CD8-positive, alpha-beta memory T cell (primary cell): ENCODE measurements at places on chromosomes 2 and 18.

GRCh38 chr2:191957996-191958860, 111.3 kb upstream of the CAVIN2 start:
- no peak for DNase-seq

- no peak for DNase-seq
Observed at GRCh38 chr2:239769554-239770245, 255.4 kb downstream of the NDUFA10 start.

DNA sequence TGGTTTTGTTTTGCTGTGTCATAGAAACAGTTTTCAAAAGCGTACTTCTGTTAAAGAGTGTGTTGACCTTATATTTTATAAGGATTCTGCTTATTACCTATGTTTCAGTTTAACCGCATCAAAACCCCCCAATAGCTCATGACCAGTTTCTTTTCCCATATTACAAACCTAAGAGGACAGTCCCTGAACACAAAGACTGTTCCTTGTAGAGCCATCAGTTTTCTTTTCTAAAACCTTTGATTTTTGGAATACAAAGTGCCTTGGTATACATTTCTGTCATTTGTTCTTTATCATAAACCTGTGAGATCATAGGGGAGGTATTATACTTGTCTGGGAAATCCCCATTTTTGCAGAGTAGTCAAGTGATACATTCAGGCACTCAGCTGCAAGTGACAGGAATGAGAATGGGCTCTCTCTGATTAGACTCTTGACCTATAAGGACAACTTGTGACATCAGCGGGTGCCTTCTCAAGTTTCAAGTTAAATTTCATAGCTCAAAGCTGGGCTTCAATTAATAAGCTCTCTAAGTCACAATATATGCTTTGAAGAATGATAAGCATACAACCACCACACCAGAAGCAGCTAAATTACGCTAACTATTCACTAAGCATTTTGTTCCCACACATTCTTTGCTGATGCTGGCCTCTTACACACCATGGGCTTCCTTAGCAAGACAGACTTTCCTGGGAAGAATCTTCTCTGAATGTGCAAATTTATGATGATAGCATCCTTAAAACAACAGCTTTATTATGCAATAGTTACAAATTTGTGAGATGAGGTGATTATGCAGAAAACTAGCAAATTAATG, 97.5 kb upstream of the CD302 start:
- DNase-seq, result no peak

GRCh38 chr2:8594731-8595427, 87.0 kb upstream of the ID2 start:
- DNase-seq, result no peak

DNA sequence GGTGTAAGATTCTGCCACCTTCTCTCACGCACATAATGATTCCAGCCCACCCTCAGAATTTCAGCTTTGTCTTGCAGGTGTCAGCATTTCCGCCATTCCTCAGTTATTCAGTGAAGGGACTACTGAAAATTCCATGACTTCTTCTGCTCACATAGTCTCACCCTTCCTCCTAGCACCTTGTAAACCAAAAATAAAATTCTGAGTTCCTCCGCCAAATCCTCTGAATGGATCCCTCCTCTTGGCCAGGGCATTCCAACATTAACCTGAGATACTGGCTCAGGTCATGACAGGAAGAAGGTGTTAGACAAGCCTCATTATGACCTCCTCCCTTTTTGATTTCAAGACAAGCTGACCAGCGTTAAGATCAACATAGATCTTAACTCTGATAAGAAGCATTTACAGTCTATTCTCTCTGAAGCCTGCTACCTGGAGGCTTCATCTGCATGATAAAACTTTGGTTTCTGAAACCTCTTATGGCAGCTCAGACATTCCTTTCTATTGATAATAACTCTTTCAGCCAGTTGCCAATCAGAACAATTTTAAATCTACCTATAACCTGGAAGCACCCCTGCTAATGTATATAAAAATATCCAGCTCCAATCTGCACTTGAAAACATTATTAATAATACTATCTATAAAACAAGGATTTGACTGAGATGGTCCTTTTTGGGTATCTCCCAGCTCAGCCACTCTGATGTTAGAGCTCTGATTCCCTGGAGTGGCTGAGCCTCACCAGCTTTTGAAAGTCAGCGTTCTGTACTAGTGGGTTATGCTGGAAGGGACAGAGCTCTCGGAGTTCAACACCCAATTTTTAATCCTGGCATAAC, 136.4 kb upstream of the APCDD1 start:
- DNase-seq, result no peak

- no peak for DNase-seq
Observed at GRCh38 chr2:40451918-40452605, at the start of gene SLC8A1. SLC8A1 (minus strand) TSS chr2:40452090.

- DNase-seq, result peak; percentile 44
Observed at GRCh38 chr2:11692966-11693521, 23.0 kb upstream of the NTSR2 start.

GRCh38 chr2:187775196-187775595, 221.0 kb upstream of the TFPI start:
- DNase-seq, result no peak

DNA sequence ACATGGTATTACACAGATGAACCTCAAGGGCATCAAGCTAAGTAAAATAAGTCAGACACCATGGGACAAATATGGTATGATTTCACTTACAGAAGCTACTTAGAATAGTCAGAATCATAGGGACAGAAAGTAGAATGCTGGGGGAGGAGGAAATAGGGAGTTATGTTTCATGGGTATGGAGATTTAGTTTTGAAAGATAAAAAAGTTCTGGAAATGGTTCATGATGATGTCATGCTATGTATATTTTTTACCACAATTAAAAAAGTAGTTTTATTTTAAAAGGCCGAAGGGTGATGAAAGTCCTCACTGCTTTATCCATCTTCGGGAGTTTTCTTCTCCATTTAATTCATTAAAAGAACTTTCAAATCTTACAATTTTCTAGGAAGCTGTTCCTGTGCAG, 181.9 kb downstream of the CALCRL start:
- DNase-seq, result no peak

GRCh38 chr2:163877316-163877715, 141.5 kb upstream of the FIGN start:
- no peak for DNase-seq

DNA sequence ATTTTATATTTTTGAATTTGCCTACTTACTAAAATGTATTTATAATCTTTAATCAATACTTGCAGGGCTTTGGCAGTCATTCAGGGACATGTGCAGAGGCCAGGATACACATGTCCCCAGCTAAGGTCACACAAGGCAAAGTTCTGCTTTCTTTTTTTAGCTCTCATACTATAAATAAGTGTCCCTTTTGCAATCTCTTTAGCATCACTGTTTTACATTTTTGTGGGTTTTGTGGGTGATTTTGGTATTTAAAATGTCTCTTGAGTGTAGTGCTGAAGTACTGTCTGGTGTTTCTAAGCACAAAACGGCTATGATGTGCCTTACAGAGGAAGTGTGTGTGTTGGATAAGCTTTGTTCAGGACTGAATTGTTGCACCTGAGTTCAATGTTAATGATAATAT, 309.0 kb upstream of the GULP1 start:
- DNase-seq, result no peak

DNA sequence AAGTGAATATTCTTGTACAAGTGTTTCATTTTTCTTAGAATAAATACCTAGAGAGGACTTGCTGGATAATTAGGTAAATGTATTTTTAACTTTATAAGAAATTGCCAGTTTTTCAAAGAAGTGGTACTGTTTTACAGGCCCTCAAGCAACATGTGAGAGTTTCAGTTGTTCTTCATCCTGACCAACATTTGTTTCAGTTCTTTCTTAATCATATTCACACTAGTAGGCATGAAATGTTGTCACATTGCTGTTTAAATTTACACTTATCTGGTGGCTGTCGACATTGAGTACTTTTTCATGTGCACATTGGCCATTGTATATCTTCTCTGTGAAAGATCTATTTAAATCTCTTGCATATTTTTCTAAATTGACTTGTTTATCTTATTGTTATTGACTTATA, 178.1 kb downstream of the ACOXL start:
- DNase-seq, result no peak

DNA sequence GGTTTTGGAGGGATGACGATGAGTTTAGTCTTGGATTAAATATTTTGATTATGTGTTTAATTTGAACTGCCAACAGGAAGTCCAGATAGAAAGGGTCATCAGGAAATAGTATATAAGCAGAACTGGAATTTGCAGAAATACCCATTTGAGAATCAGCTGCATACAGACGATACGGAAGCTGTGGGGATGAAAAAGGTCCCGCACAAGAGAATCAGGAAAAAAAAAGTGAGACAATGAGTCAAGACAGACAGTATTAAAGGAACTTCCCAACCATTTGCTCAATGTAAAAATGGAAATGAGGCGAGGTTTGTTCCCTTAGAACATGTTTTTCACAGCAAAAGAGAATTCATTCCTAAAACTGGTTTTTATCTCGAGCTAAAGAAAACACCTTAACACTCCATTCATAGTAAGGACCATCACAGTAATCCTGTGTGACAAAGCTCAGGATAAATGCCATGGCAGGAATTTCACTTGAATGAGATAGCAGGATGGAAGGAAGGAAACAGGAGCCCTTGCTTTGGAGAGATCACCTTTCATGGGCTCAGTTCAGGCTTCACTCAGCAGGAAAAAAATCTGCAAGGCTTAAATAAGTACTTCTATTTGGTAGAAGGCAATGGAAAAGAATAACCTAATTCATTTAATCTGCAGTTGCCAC, 29.3 kb downstream of the BCL2 start:
- no peak for DNase-seq

GRCh38 chr2:47301277-47301618, 101.7 kb upstream of the MSH2 start:
- DNase-seq, result no peak

GRCh38 chr2:3126171-3126910, 251.3 kb downstream of the EIPR1 start:
- DNase-seq, result no peak

DNA sequence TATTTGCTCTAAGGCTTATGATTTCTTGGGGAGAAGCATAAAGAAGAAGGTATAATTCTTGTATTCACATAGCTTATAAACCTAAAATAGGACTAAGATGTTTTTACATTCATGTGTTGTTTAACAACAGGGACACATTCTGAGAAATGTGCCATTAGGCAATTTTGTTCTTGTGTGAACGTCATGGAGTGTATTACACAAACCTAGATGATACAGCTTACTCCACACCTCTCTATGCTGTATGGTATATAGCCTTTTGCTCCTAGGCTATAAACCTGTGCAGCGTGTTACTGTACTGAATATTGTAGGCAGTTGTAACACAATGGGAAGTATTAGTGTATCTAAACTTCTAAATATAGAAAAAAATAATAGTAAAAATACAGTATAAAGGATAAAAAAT, 92.1 kb downstream of the PHLPP1 start:
- DNase-seq, result no peak

GRCh38 chr2:11553661-11554398, 20.0 kb downstream of the GREB1 start:
- DNase-seq, result no peak

GRCh38 chr2:150146879-150147278, 340.6 kb downstream of the RND3 start:
- no peak for DNase-seq

GRCh38 chr2:112085916-112086669, 31.0 kb downstream of the TMEM87B start:
- no peak for DNase-seq

GRCh38 chr2:10084223-10084865, 4.1 kb upstream of the CYS1 start:
- no peak for DNase-seq

DNA sequence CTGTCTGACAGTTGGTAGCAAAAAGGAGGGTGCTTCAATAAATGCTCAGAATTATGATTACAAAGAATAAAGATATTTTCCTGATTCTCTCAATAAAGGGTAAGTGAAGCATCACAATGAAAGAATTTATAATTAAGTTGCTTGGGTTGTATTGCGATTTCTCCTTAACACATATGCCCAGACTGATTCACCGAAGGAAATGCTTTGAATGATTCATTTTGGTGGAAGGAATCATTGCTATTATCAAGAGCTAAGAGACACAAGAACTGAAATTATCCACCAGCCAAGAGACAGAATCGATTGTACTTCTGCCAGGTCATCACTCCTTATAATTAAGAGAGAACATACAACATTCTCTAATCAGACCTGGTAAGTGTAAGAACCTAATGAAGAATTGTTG, 301.4 kb downstream of the NR4A2 start:
- DNase-seq, result no peak

- DNase-seq, result no peak
Observed at GRCh38 chr2:15241201-15241600, 319.9 kb downstream of the NBAS start.

- no peak for DNase-seq
Observed at GRCh38 chr18:42929857-42930256, 185.6 kb downstream of the RIT2 start.

- no peak for DNase-seq
Observed at GRCh38 chr2:150625303-150625702, 137.8 kb upstream of the RND3 start.

GRCh38 chr2:70967189-70967588, 11.2 kb upstream of the ANKRD53 start:
- no peak for DNase-seq

DNA sequence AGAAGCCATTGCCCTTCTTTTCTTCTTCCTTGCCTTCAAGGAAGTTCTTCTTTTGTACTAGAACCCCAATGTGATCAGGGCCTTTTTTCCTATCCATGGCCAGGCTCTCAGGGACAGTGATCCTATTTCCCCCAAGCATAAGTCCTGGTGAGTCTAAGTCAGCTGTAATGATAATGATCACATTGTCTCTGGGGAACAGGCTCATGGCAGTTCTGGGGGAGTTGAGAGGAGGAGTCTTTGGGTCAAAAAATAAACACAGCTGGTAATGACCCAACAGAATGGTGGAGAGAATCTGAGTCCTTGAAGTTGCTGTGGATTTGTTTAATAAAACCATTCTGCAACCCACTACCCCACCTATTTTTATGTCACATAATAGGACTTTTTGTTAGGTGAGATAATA, 96.6 kb downstream of the SOCS6 start:
- DNase-seq, result no peak

DNA sequence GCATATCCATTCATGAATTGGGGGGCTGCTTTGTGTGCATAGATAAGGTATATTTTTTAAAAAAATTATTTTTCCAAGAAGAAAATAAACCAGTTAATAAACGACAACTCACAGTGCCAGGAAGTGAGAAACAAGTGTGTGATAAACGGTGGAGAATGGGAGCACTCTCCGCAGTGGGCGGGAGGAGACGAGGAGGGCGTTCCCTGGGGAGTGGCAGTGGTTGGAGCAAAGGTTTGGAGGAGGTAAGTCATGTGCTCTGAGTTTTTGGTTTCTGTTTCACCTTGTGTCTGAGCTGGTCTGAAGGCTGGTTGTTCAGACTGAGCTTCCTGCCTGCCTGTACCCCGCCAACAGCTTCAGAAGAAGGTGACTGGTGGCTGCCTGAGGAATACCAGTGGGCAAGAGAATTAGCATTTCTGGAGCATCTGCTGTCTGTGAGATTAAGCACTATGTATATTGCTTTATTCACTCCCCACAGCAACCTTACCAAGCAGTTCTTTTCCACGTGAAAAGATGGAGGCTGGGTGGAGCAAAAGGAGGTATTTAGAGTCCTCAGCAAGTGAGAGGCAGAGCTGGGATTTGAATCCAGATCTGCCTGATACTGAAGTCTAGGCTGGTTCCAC, 27.0 kb upstream of the CASP8 start:
- peak; percentile 89 for DNase-seq
